ENCODE measurements at places on chromosomes 3 and 15. TPM values are rescaled to one million over a fixed set of nuclear protein-coding genes. Genes with fewer than 3 reads are reported as not detected.

DNA sequence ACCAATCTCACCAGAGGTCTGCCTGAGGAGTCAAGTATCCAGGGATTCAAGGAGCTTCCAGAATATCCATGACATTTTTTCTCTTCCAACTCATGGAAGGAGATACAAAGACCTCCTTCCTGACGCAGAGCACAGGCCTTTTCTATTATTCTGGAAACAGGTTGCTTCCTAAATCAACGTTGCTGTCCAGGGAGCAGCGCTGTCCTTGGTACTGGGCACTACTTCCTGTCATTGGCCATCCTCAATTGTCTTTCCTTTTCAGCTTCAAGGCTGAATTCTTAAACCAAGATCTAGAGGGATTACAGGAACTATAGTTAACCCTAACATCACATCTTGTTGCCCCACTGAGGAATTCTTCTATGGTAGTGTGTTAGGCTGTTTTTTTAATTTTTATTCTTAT is 50.4 kb upstream of the TBC1D21 start:
- no peaks in the 10 kb centered on the region for H3K36me3 ChIP-seq
- no peak for DNase-seq
- no peak overlapping the region for H3K27ac ChIP-seq
- no peak overlapping the region for H3K4me3 ChIP-seq

DNA sequence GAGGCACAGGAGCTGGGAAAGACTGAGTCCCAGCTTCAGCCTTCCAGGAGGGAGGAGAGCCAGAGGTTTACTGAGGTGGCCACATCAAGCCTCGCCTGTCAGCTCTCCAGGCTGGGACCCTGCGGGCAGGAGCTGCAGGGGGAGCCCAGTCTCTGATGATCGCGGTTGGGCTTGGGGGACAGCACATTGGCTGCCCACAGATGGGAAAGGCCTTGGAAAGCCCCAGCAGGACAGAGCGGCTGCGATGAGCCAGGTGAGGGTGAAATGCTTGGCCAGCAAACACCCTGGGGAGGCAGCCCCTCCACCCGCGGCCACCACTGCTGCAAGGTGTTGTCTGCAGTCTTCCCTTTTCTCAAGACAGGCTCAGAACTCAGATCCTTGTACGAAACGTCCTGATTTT is 31.2 kb downstream of the SEC61A1 start:
- no peaks in the 10 kb centered on the region for H3K27me3 ChIP-seq
- no peak overlapping the region for H3K27ac ChIP-seq
- H3K4me3 ChIP-seq: no peak overlapping the region
- H3K36me3 ChIP-seq: peaks cover 67% of the 10 kb centered on the region
- peaks cover 12% of the 10 kb centered on the region for H3K4me1 ChIP-seq

DNA sequence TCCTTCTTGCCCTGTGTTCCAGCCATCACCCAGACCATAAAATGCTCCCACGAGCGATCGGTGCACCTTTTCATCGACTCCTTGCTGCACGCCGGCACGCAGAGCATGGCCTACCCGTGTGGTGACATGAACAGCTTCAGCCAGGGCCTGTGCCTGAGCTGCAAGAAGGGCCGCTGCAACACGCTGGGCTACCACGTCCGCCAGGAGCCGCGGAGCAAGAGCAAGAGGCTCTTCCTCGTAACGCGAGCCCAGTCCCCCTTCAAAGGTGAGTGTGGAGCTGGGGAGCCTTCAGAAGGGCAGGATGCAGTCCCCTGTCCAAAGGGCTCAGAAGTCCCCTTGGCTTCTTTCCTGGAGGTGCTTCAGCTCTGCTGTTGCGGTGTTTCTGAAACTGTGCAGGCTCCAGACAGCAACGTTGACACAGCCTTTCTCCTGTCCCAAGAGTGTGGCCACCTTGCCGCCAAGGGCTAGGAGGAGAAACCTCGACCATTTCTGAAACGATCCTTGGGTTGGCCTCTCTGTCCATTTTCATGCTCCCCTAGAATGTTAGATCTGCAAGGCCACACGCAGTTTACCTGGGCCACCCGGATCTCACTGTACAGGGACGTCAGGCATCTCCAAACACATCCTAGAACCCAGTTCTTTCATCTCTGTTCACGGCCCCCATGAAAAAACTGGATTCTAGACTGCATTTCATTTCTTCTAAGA is 116.7 kb downstream of the LIPC start:
- no peak overlapping the region for H3K27ac ChIP-seq
- no peaks in the 10 kb centered on the region for H3K36me3 ChIP-seq
- peaks cover 20% of the 10 kb centered on the region for H3K4me1 ChIP-seq

DNA sequence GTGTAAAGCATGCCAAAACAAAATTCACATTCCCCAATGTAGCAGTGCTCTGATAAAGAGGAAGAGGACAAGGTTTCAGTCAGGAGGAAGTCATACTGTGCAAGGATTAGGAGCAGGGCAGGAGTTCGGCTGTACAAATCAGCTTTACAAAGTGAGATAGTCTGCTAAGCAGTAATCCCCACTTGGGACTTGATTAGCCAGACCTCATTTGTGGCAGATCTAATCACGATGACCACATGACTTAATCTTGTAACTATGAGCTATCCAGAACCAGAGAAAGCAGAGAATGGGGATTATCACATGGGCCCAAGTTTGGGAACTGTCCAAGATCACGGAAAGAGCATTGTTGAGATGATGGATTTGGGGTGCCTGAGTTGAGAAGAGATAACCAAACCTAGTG is 7.8 kb downstream of the DCBLD2 start:
- no peaks in the 10 kb centered on the region for H3K27me3 ChIP-seq
- H3K4me1 ChIP-seq: peaks cover 88% of the 10 kb centered on the region
- no peak for DNase-seq
- peak overlapping the region; percentile 99 for H3K27ac ChIP-seq

DNA sequence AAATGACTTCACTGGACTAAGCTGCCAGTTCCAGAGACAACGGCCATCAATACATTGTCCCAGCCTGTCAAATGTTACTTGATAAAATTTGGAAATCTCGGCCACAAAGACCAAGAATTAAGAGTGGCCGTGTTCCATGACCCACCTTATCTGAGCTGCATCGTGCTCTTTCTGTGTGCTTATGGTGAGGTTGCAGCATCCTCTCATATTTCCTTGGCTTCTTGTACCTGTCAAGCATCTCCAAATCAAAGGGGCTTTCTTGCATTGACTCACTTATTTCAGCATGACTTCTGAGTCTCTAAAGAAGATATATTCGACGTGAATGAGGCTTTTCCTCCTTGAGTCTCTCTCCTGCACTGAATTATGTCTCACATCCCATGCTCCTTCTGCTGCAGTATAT is 421.7 kb downstream of the MCTP2 start:
- H3K36me3 ChIP-seq: no peaks in the 10 kb centered on the region
- H3K4me3 ChIP-seq: no peak overlapping the region
- no peak for DNase-seq
- H3K4me1 ChIP-seq: no peaks in the 10 kb centered on the region
- H3K27ac ChIP-seq: no peak overlapping the region

- peaks cover 35% of the 10 kb centered on the region for H3K4me1 ChIP-seq
- no peaks in the 10 kb centered on the region for H3K27me3 ChIP-seq
- H3K4me3 ChIP-seq: no peak overlapping the region
- no peaks in the 10 kb centered on the region for H3K36me3 ChIP-seq
These were observed 85.3 kb upstream of the MYZAP start for GRCh38 chr15:57506422-57506821.

GRCh38 chr3:113533534-113533892 is 1.2 kb downstream of the SIDT1 start:
- H3K4me1 ChIP-seq: no peaks in the 10 kb centered on the region
- H3K4me3 ChIP-seq: no peak overlapping the region
- H3K27ac ChIP-seq: no peak overlapping the region
- no peaks in the 10 kb centered on the region for H3K36me3 ChIP-seq
- no peak for DNase-seq

DNA sequence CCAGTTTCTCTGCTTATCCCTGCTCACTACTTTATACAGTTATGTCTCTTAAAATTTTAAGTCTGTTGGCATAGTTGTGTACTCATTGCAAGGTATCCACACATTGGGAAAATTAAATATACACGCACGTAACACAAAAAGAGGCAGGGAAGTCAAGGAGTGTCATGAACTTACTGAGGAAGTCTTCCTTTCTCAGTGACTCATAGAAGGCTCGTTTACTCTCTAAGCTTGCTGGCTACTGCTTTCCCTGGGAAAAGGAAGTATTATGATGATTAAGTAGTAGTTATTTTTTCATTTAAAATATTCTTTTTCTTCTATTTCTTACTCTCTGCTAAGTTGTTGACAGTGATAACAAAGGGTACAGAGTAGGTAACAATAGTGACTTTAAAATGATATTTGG is 287.3 kb downstream of the UBE2E2 start:
- no peak overlapping the region for H3K4me3 ChIP-seq
- H3K4me1 ChIP-seq: peaks cover 8% of the 10 kb centered on the region
- DNase-seq: no peak
- H3K27me3 ChIP-seq: no peaks in the 10 kb centered on the region

GRCh38 chr3:106161246-106161645 is 292.4 kb upstream of the CBLB start:
- H3K4me1 ChIP-seq: no peaks in the 10 kb centered on the region
- H3K27ac ChIP-seq: no peak overlapping the region
- no peak overlapping the region for H3K4me3 ChIP-seq

DNA sequence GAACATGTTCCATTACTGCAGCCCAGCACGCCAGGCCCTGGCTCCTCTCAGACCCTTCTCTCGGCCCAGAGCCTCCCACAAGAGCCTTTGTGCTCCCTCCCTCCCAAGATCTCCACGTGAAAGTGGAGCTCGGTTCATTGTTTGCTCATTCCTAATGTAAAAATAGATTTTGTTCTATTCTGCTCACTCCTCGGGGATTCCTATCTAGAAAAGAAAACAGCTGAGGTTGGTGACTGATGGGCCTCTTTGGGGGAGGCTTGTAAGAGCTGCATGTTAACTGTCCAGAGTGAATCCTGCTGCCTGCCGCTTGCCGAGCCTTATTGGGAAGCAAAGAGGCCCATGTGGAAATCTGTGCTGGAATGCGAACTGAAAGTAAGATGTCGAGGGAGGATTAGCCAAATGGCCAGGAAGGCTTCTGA is 267.1 kb downstream of the LRTM1 start:
- no peak for DNase-seq
- no peaks in the 10 kb centered on the region for H3K27me3 ChIP-seq
- H3K4me1 ChIP-seq: no peaks in the 10 kb centered on the region
- no peaks in the 10 kb centered on the region for H3K36me3 ChIP-seq
- no peak overlapping the region for H3K27ac ChIP-seq

- H3K36me3 ChIP-seq: no peaks in the 10 kb centered on the region
- DNase-seq: no peak
- no peaks in the 10 kb centered on the region for H3K4me1 ChIP-seq
- no peak overlapping the region for H3K4me3 ChIP-seq
These were observed 299.8 kb downstream of the KBTBD8 start for GRCh38 chr3:67297715-67298475.

DNA sequence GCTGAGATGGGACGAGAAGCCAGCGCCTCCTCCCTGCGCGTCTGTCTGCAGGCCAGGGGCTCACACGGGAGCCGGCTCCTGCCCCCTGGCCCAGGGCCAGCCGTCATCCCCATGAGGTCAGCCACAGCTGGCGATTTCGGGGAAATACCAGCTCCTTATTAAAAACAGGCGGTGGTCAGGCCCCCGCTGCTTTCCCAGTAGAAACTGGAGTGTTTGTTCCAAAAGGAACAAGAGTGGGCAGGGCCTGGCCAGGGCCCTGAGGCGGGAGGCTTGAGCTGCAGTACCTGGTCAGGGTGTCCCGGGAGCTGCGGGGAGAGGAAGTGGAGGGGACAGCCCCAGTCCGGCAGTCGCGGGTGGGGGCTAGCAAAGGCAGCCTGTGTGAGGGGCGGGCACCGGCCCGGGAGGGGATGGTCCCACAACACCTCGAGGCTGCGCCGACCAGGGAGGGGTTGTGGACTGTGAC is 17.8 kb downstream of the MYL3 start:
- no peaks in the 10 kb centered on the region for H3K27me3 ChIP-seq
- no peak overlapping the region for H3K4me3 ChIP-seq
- H3K4me1 ChIP-seq: no peaks in the 10 kb centered on the region
- no peak overlapping the region for H3K27ac ChIP-seq
- no peak for DNase-seq
- H3K36me3 ChIP-seq: no peaks in the 10 kb centered on the region

KLHL40 gene
- not detected for total RNA-seq

LRRN1 gene
- 0.10 TPM for total RNA-seq

BNC1 gene
- not detected for total RNA-seq

TGM4 gene
- total RNA-seq: not detected

DUOX1 gene
- total RNA-seq: 19.6 TPM

LRRC15 gene
- not detected for total RNA-seq

Data from HCT116 (cell line).